RWPE1 (cell line): ENCODE measurements at places on chromosomes 2 and 18.
A peak's percentile ranks its signal among the peaks of the same experiment; 100 is the strongest.

- DNase-seq = no peak
These were observed 165.5 kb downstream of the PTGR3 start for GRCh38 chr18:75043478-75043877.

DNA sequence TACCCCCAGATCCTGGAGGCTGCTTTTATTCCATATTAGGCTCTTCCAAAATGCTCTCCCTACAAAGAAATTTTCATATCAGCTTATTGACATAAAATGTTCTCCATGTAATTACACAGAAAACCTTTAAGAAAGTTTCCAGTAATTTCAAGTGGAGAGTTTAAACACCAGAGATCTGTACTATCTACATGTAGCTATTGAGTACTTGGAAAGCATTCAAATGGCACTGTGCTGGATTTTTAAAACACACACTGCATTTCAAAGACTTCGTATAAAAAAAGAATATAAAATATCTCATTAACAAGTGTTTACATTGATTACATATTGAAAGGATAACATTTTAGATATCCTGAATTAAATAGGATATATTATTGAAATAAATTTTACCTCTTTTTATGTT lies 182.4 kb upstream of the ZNF521 start:
- DNase-seq = no peak

GRCh38 chr2:101367508-101367907 lies 19.8 kb downstream of the CREG2 start:
- DNase-seq = no peak

- DNase-seq = peak; percentile 21
These were observed 14.5 kb downstream of the SMAD2 start for GRCh38 chr18:47915930-47916329.
